DND-41 (cell line): ENCODE measurements at places on chromosomes 13 and 19.

- H3K4me1 ChIP-seq: no peaks in the 10 kb centered on the region
- DNase-seq: no peak
- H3K27ac ChIP-seq: no peak overlapping the region
- H3K27me3 ChIP-seq: no peaks in the 10 kb centered on the region
- peaks cover 82% of the 10 kb centered on the region for H3K36me3 ChIP-seq
These were observed 38.7 kb upstream of the ZNF254 start for GRCh38 chr19:24048261-24048660.

GRCh38 chr19:32406161-32407003, 812 bp downstream of the DPY19L3 start:
- peak overlapping the region; percentile 64; the same call in 1 of the 2 replicates for H3K4me3 ChIP-seq
- H3K27me3 ChIP-seq: no peaks in the 10 kb centered on the region
- peaks cover 39% of the 10 kb centered on the region for H3K36me3 ChIP-seq
- no peak for DNase-seq

DNA sequence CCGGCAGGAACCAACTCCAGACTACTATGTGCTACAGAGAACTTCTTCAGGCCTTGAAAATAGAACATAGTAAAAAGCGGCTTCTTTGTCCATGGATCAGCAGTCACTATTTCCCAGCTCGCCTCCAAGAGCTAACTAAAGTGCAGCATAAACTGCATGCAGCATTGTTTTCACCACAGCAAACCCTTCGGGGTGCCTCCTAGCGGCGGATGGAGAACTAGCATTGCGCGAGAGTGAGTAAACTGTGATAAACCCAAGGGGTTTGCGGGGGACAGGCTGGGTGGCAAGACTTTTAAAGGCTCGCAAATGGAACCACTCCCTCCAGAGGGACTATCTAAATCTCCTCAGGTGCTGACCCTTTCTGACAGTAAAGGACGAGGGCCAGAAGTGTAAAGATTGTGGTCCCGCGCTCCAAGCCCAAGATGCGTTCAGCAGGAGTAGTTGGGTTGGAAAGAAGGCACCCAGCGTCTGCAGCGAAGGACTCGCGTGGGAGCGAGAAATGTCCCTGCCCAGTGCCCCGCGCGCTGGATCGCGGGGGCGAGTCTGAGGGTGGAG, 21.5 kb upstream of the SGCG start:
- DNase-seq: no peak
- H3K4me3 ChIP-seq: no peak overlapping the region
- H3K27ac ChIP-seq: no peak overlapping the region
- no peaks in the 10 kb centered on the region for H3K4me1 ChIP-seq
- H3K27me3 ChIP-seq: no peaks in the 10 kb centered on the region
- H3K36me3 ChIP-seq: no peaks in the 10 kb centered on the region

- H3K36me3 ChIP-seq: no peaks in the 10 kb centered on the region
- no peak overlapping the region for H3K27ac ChIP-seq
- DNase-seq: no peak
- H3K4me3 ChIP-seq: peak overlapping the region; percentile 77; the same call in 1 of the 2 replicates
- peaks cover 29% of the 10 kb centered on the region for H3K4me1 ChIP-seq
These were observed 1.9 kb downstream of the CDK8 start for GRCh38 chr13:26255691-26256277.

- no peaks in the 10 kb centered on the region for H3K36me3 ChIP-seq
- no peak overlapping the region for H3K4me3 ChIP-seq
- H3K27ac ChIP-seq: no peak overlapping the region
- no peaks in the 10 kb centered on the region for H3K27me3 ChIP-seq
- DNase-seq: no peak
These were observed 182.1 kb downstream of the PCDH17 start for GRCh38 chr13:57813651-57814050.

GRCh38 chr13:98535501-98536354, 41.2 kb downstream of the STK24 start:
- no peak overlapping the region for H3K27ac ChIP-seq
- no peaks in the 10 kb centered on the region for H3K4me1 ChIP-seq
- H3K4me3 ChIP-seq: no peak overlapping the region
- DNase-seq: no peak

GRCh38 chr13:80884056-80884785, 543.3 kb upstream of the SPRY2 start:
- no peak overlapping the region for H3K27ac ChIP-seq
- no peaks in the 10 kb centered on the region for H3K27me3 ChIP-seq
- H3K4me3 ChIP-seq: no peak overlapping the region
- no peak for DNase-seq

GRCh38 chr13:35810321-35810720, 320.9 kb downstream of the DCLK1 start:
- no peaks in the 10 kb centered on the region for H3K36me3 ChIP-seq
- no peak overlapping the region for H3K4me3 ChIP-seq
- H3K27me3 ChIP-seq: no peaks in the 10 kb centered on the region
- H3K27ac ChIP-seq: no peak overlapping the region

- no peaks in the 10 kb centered on the region for H3K27me3 ChIP-seq
- no peak overlapping the region for H3K27ac ChIP-seq
- H3K36me3 ChIP-seq: peaks cover 83% of the 10 kb centered on the region
- no peak for DNase-seq
- no peak overlapping the region for H3K4me3 ChIP-seq
- H3K4me1 ChIP-seq: no peaks in the 10 kb centered on the region
These were observed 15.9 kb upstream of the ZNF254 start for GRCh38 chr19:24071078-24071477.

- H3K4me1 ChIP-seq: no peaks in the 10 kb centered on the region
- no peaks in the 10 kb centered on the region for H3K36me3 ChIP-seq
- no peak overlapping the region for H3K4me3 ChIP-seq
These were observed 431 bp downstream of the FUT3 start for GRCh38 chr19:5850743-5851293.

DNA sequence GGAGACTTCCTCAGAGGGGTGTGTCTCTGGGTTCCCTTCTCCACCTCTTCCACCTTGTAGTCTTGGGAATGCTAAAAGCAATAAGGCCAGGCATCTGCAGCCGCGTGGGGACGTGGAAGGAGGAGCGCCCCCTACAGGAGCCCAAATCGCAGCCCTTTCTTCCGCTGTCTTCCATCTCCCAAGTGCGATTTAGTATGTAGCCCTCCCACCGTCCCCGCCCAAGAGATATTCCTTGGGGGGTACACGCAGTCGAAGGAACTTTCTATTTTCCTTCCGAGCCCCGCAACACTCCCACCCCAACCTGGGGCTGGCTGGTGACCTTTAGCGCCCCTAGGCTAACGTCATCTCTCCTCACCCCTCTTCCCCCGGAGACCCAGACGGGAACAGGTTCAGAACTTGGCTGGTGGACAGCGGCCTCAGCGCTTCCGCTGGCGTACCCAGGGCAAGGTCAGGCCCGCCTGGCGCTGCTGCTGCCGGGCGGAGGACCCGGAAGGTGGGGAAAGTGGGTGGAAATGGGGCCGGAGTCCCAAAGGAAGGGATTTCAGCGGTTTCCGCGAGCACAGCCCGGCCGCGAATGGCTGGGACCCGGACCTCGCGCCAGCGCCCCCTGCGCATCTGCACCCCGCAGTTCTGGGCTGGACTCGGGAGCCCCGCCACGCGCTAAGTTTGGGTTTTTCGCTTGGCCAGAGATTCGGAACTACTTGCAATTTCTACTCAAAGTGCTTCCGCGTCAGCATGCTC, 2.1 kb upstream of the PCDH8 start:
- DNase-seq: no peak
- H3K27me3 ChIP-seq: no peaks in the 10 kb centered on the region
- H3K27ac ChIP-seq: no peak overlapping the region
- no peaks in the 10 kb centered on the region for H3K36me3 ChIP-seq

- DNase-seq: no peak
- peaks cover 64% of the 10 kb centered on the region for H3K36me3 ChIP-seq
These were observed 11.4 kb upstream of the ZNF724 start for GRCh38 chr19:23261496-23262020.

DNA sequence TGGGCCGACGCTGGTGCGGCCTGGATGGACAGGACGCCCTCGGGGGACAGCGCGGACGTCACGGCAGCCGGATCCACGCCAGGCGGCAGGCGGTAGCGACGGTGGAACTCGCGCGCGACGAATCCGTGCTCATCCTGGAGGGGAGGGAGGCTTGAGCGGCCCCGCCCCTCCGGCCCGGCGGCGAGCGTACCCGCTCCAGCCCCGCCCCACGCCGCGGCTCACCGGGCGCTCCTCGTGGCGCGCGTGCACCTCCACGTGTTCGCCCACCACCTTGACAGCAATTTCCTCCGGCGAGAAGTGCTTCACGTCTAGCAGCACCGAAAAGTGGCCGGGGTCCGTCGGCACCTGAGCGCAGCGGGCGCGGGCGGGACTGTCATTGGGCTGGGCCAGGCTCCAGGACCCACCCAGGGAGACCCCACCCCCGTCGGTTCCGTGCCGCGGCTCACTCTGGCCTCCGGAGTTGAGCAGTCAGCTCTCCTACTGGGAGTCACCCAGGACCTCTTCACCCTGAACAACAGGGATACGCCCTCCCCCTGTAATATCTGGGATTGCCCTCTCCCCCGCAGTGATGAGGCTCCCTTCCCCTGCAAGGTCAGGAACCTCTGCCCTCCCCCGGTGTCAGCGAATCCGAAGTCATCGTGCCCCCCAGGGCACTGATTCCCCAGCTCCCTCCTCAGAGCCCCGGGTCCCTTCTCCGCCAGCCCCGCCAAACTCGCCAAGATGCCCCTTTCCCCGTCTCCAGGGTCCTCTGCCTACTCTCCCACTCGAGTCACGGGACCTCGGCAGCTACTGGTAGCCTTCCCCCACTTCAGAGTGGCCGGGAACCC, 1.1 kb downstream of the HSPB6 start:
- H3K4me3 ChIP-seq: no peak overlapping the region
- no peak overlapping the region for H3K27ac ChIP-seq
- H3K36me3 ChIP-seq: peaks cover 42% of the 10 kb centered on the region
- no peaks in the 10 kb centered on the region for H3K27me3 ChIP-seq
- H3K4me1 ChIP-seq: peaks cover 26% of the 10 kb centered on the region

DNA sequence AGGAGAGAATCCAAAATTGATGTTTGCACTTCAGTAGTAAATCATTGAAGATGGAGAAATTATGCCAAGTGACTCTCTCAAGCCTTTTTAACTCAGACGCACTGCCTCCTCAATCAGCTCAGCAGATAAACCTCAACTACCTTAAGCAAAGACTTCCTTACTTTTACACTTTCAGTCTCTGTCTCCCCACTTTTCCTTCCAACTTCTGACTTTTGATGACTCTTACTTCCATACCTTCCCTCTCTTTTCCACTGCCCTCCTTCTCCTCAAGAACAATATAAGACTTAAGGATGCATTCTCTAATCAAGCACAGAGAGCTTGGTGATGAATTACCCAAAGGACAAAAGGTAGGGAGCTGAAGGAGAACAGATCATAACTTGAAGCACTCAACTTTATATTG, 4.8 kb upstream of the DACH1 start:
- H3K4me3 ChIP-seq: no peak overlapping the region
- H3K36me3 ChIP-seq: no peaks in the 10 kb centered on the region
- H3K27ac ChIP-seq: no peak overlapping the region
- peaks cover 17% of the 10 kb centered on the region for H3K27me3 ChIP-seq

GRCh38 chr19:10104665-10105508, 1.3 kb upstream of the PPAN start:
- no peak overlapping the region for H3K4me3 ChIP-seq
- H3K27ac ChIP-seq: no peak overlapping the region
- H3K27me3 ChIP-seq: no peaks in the 10 kb centered on the region

GRCh38 chr13:112477070-112477619, 101.0 kb downstream of the SPACA7 start:
- no peak for DNase-seq
- no peaks in the 10 kb centered on the region for H3K4me1 ChIP-seq
- no peaks in the 10 kb centered on the region for H3K27me3 ChIP-seq
- no peak overlapping the region for H3K4me3 ChIP-seq
- H3K36me3 ChIP-seq: no peaks in the 10 kb centered on the region

- no peak overlapping the region for H3K27ac ChIP-seq
- H3K27me3 ChIP-seq: no peaks in the 10 kb centered on the region
- H3K4me3 ChIP-seq: no peak overlapping the region
These were observed 180.9 kb downstream of the DIAPH3 start for GRCh38 chr13:59982631-59983382.

GRCh38 chr19:16208847-16209665, 11.3 kb downstream of the AP1M1 start:
- H3K27ac ChIP-seq: no peak overlapping the region
- no peaks in the 10 kb centered on the region for H3K4me1 ChIP-seq
- no peaks in the 10 kb centered on the region for H3K27me3 ChIP-seq
- no peak for DNase-seq
- no peak overlapping the region for H3K4me3 ChIP-seq

DNA sequence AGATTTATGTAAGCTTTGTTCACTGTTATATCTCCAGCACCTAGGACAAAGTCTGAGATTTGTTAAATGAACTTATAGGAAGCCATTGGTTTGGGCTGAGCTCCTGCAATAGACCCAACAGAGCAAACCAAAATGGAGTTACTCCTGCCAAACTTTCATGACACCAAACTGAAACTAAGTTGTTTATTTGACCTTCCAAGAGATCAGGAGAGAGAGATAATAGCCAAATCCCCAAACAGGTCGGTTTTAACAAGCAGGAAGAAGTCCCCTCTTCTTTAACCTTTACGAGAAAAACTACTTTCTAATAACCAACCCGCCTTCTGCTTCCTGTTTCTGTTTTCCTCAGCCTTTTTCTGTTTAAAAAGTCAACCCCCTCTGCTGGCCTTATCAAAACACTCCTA, 54.9 kb upstream of the ATP12A start:
- H3K36me3 ChIP-seq: no peaks in the 10 kb centered on the region
- no peak overlapping the region for H3K4me3 ChIP-seq
- no peak for DNase-seq
- peaks cover 13% of the 10 kb centered on the region for H3K4me1 ChIP-seq
- H3K27ac ChIP-seq: no peak overlapping the region
- H3K27me3 ChIP-seq: no peaks in the 10 kb centered on the region

DNA sequence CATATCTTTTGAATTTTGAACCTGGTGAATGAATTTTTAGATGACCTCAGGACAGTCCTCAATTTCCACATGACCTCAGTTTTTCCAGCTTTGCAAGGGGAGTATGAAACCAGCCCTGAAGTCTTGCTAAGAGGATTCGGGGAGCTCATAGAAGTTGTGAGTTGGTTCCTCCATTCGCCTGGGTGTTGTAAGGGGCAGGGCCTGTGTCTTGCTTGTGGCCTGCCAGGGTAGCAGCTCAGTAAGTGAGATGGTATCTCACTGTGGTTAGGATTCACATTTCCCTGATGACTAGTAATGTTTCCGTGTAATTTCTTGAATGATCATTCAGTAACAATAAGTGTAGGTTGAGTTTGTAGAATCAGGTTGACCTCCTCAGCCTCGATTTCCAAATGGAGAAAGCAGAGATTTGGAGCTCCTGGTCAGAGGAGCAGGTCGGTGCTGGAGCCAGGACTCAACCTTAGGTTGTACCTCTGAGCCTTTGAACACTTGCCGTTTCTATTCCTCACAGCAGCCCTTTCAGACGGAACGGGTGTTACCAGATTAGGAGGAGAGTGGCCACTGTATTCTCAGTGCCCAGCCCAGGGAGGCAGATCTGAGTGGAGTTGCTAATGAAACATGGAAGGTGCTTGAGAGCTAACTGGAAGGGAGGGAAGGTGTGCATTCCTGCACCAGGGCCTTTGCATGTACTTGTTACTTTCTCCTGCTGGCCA, 14.6 kb downstream of the NACC1 start:
- no peak overlapping the region for H3K4me3 ChIP-seq
- DNase-seq: no peak
- H3K27me3 ChIP-seq: no peaks in the 10 kb centered on the region
- H3K36me3 ChIP-seq: peaks cover 62% of the 10 kb centered on the region
- H3K4me1 ChIP-seq: no peaks in the 10 kb centered on the region
